ENCODE measurements at places on chromosomes 1 and 21.

GRCh38 chr1:156268336-156268735 lies 14.3 kb downstream of the SMG5 start:
- DNase-seq = no peak

DNA sequence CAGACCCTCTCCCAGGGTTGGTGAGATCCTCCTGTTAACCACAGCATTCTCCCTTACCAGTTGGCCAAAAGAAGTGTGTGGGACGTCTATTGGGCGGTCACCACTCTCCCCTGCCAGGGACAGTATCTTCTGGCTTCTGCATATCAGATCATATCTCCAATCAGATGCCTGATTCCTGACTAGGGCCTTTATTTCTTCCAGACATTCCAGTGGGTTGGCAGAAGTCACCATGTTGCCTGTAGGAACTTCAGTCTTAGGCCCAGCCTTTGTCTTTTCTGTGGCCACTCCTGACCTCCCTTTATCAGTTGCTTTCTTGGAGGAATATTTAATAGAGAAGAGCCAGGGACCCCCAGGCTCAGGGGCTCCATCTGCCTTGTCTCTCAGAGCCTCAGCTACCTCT lies 130.4 kb upstream of the F3 start:
- no peak for DNase-seq

- no peak for DNase-seq
These were observed 42.8 kb downstream of the MRPL39 start for GRCh38 chr21:25564349-25564948.

DNA sequence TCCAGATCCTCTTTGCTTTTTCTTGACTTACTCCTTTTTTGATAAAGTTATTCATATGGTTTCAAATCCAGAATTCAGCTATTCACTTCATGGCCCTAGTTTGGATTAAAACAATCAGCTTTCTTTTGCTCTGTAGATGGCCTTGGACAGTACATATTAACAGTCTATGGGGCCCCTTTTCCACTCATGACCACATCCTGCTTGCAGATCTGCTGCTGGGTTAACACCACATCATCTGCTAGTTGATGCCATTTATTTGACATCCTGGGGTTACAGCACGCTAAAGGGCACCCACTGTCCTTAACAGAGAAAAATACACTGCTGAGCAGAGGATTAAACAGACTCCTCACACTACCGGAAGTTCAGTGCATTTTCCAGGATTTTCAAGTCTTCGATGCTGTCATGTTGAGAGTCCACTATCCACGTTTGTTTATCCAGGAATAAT lies 941 bp upstream of the IFI16 start:
- DNase-seq = peak; percentile 80

GRCh38 chr1:3695326-3696217 lies 43.3 kb downstream of the TP73 start:
- no peak for DNase-seq

DNA sequence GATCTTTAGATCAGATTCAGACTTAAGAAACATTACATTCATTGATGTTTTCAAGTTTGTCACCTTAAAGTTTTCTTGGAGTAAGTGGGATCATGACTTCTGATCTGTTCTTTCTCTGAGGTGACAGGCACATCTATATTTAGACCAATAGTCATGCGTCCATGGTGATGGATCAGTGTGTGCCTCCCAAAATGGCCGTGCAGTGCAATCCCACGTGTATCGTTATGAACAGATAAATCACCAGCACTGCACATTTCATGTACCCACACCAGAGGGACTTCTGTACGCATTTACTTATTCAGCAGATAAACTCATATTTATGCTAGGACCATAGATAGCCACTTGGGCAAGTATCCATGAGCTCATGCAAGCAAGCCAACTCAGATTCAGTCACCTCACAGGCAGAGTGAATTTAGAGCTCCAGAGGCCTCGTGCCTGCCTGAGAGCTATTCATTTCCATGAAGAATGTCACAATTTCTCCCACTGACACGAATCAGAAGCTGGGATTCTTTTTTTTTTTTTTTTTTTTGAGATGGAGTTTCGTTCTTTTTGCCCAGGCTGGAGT lies 13.9 kb upstream of the WDR26 start:
- DNase-seq = no peak

DNA sequence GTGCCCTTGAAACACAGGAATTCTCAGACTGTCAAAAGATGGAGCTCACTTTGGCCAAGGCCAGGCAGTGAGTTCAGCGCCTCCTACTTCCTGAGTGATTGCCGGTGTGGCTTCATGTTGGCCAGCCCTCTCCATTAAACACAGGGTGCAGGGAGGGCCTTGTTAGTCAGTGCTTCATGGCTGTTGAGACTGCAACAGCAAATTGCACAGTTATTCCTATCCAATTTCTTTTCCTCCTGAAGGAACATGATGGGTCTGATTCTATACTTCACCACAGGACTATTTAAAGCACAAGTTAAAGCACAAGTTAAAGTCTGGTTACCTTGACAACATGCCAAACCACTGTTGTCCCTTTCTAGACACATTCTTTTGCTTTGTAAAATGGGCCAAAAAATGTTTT lies 156.6 kb downstream of the SIPA1L2 start:
- no peak for DNase-seq
